Left renal pelvis (tissue), 4 donors: ENCODE measurements at places on chromosomes 5 and 9. TPM values are rescaled to one million over a fixed set of nuclear protein-coding genes. Genes with fewer than 3 reads are reported as not detected.

SOHLH1 gene
- polyA plus RNA-seq: not detected

PCA3 gene
- polyA plus RNA-seq: 0.19 TPM

FST gene
- 33.5 TPM for polyA plus RNA-seq

APC gene
- 33.6 TPM for polyA plus RNA-seq

SPATA31C1 gene
- 0.63 TPM for polyA plus RNA-seq

PCDHGB4 gene
- 5.9 TPM for polyA plus RNA-seq

SLC6A3 gene
- polyA plus RNA-seq: 0.72 TPM

SPEF2 gene
- polyA plus RNA-seq: 52.0 TPM

DNA sequence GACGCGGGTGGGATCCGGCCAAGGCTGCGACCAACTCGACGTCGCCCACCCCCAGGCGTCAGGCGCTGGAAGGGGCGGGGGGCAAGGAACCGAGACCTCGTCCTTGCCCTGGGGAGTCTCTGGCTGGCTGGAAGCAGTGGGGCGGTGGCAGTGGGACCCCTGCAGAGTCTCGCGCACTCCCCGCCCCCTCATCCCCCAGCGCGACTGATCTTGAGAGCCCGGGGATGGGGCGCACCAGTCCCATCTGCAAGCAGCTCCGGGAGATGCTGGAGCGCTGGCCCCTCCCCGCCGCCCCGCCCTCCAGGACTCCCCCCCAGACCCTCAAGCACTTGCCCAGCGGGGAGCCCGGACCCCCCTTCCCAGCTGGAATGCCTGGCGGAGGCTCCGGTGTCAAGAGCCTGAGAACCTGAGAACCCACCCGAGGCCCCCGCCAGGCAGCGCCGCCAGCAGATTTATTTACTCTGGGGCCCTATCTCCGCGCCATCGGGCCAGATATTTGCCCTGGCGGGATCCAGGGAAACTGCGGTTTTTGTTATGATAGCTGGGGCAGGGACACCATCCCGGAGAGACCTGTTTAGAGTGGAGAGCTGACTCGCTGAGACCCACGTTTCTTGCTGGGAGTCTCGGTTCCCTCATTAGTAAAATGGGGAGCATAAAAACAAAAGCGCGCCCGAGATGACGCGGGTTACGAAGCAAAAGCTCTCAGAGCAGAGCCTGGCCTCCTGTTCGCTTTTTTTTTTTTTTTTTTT lies 1.2 kb downstream of the PRRT1B start:
- DNase-seq: peak; percentile 65

DNA sequence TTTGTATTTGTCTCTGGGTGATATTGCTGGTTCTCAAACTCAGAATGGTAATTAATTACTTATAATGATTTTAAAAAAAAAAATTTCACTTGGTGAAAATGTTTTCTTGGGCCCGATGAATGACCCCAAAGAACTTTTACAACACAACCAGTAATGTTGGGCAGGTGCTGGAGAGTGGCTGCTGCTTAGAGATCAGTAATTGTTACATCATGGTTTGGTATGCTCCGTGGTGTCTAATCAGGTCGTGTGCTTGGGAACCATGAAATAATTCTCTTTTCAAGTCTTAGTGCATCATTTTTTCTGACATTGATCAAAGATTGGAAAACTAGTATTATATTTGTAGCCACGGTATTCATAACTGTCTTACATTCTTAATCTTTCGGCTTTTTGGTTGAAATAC lies 29.3 kb downstream of the PCBD2 start:
- no peak for DNase-seq

DNA sequence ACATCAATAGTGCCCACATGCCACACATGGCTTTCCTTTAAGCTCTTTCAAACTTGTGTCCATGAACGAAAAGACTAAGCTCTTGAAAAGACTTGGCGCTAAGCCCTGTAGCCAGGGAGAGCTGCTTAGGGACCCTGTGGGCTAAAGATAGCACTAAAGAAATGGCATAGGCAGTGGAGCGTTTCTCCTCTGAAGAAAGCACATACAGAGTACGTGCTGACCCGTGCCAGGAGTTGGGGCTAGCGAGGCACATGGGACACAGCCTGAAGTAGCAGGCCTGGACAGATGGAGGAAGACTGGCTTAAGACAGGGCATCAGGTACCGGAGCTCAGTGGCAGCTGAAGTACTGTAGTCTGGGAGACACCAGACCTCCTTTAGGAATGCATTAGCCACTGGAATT lies 39.7 kb downstream of the ADGRV1 start:
- DNase-seq: no peak

DNA sequence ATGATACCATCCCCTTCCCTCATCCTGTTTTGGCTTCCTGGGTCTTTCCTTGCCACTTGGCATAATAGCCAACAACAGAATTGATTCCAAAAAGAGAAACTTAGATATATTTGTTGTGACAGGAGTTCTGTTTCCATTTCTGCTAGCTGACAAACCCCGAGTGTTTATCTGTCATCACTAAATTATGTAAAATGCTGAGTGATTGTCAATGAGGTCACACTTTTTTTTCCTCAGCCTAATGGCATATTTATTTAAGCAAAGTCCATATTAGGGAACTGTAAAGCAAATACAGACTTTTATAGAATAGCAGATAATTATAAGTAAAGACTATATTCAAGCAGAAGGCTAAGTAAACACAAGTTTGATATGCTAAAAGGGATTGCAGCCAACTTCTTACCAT lies 64.0 kb downstream of the RGS7BP start:
- no peak for DNase-seq

DNA sequence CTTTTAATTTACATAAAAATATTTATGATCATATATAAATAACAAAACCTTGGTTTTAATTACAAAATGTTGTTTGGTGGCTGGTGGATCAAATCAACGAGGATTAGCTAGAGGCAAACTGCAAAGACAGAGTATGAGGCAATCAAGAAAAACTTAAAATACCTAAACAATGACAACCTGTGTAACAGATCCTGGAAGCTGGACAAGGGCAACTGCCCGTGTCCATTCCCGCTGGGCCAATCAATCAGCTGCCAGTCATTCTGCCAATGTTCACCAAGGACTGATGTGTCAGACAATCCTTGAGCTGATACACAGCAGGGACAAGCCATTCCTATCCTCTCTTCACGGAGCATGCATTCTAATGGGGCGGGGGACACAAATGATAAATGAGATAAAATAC lies 3.2 kb upstream of the TENT4A start:
- no peak for DNase-seq

DNA sequence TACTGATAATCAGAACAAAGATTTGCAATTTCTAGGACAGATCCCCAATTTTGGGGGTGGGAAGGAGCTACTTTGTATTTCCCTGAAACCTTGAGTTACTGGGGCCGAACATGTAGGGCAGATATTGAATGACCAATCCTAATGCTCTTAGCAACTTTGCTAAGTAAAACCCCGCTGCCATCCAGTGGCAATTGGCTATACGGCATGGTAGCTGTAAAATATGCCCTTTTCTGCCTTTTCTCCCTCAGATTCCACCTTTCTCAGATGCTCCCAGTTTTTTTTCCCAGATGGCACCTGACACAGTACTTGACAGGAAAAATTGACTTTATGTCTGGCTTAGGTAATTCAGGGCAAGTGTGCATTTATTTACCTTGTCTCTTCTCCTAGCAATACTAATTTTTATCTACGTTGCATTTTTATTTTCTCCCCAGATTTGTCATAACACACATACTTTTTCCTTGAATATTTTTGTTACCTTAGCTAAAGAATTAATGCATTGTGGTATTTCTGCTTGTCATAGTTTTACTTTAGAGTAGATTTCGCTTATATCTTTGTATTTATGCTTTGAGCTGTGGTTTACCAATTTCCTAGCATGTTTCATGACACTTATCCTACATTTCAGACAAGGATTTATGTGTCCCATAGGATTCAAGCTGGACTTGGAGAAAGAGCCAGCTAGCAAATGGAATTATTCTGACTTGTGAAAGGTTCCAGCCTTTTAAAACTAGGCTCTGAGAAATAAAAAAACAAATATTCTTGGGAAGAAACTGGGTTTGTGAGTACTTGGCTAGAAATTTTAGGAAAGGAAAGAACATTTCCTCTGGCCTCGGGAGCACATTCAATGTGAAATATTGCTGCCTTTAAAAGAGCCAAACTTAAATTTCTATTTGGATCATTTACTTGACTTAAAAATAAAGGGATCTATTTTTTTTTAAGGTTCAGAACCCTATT lies 37.4 kb downstream of the PIK3R1 start:
- DNase-seq: no peak

DNA sequence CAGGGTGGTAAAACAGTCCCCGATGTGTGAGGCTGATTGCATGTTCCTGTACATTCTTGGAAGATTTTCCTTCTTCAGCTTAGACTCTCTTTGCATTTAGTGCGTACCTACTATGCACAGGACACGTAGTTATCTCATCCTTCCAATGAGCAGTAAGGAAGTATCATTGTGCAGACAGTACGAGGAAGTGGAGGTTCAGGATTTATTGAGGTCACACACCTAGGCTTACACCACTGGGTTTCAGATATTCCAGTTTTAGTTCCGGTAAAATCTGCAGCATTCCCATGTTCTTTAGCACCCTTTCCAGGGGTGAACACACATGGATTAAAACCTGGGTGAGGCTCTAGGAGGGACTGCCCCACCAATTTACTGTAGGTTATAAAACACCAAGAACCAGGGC lies 238.7 kb downstream of the ZSWIM6 start:
- DNase-seq: no peak

DNA sequence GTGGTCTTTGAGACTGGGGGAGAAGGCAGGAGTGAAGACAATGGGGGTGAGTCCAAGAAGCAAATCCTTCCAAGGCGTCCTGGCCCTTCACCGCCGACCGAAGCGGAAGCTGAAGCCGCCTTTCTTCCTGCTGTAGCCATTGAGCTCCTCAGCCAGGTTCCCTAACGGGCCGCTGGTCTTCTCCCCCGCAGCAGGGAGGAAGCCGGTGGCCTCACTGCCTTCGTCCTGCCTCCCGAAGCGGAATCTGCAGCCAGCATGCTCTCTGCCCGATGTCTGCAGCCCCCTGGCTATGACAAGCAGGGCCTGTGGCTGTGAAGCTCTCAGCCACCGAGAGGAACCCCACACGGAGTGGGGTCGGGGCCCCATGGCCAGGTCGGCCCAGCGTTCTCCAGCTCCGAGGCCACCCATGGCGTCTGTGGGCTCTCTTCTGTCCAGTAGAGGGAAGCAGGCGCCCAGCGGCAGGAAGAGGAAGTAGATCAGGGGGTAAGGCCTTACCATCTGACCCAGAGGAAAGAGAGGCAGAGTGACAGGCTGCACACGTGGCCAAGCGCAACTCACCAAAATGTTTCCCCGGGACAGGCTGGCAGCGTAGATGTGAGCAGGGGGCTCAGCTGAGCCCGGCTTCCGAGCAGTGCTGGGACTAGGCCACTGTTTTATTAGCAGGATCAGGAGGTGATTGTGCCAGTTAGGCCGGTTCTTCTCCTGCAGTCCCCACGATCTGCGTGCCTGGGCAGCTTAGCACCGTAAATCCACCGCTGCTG lies 3.1 kb downstream of the QRFP start:
- peak; percentile 12 for DNase-seq

DNA sequence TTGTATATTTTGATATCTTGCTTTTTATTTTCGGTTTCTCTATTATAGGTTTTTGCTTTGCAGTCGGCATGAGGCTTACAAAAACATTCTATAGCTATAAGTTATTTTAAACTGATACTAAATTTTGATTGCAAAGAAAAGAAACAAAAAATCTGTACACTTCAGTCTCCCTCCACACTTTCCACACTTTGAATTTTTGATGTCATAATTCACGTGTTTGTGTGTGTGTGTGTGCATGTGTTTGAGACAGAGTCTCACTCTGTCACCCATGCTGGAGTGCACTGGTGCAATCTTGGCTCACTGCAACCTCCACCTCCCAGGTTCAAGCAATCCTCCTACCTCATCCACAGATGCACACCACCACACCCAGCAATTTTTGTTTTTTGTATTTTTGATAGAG lies 124.9 kb downstream of the MRPS30 start:
- no peak for DNase-seq

GRCh38 chr5:34510002-34510401 lies 146.1 kb upstream of the RAI14 start:
- DNase-seq: no peak

DNA sequence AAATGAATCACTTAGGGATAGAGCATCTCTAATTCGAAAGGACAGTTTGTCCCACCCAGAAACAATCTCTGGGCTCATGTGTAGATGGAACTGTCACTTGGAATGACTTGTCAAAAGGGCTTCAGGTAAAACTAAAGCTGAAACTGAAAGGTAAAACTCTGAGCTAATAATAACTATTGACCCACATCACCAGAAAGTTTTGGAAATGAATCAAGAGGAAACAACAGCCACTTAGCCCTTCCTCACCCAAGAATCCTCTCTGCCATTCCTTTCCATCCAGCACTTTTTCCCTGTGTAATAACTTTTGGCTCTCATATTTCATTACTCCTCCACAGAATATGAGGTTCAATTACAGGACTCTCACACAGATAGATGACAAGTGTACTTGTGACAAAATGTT lies 14.0 kb upstream of the GLRX start:
- no peak for DNase-seq

GRCh38 chr5:72363166-72363802 lies 43.1 kb downstream of the PTCD2 start:
- no peak for DNase-seq

- no peak for DNase-seq
Observed at GRCh38 chr5:126917918-126918614, 112.3 kb downstream of the MARCHF3 start.

- no peak for DNase-seq
Observed at GRCh38 chr9:115730845-115731244, 422.7 kb upstream of the PAPPA start.

DNA sequence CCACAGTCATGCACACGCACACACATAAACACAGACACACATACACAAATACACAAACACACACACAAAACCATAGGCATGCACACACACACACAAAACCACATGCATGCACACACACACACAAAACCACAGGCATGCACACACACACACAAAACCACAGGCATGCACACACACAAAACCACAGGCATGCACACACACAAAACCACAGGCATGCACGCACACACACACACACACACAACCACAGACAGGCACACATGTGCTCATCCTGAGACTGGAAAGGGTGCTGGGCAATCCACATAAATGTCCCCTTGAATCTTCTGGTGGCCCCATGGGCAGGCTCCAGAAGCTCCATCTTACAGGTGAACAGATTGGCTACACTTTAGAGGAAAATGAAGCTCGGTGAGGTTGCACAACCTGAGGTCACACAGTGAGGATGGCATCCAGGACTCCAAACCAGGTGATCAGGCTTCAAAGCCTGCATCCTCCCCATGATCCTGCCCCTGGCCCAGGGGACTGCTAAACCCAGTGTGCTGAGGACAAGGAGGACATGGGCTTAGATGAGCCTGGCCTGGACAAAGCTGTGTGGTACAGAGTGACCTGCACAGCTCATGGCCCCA lies 144.8 kb downstream of the GADD45G start:
- no peak for DNase-seq

- DNase-seq: no peak
Observed at GRCh38 chr9:14560194-14560593, 133.0 kb downstream of the ZDHHC21 start.

DNA sequence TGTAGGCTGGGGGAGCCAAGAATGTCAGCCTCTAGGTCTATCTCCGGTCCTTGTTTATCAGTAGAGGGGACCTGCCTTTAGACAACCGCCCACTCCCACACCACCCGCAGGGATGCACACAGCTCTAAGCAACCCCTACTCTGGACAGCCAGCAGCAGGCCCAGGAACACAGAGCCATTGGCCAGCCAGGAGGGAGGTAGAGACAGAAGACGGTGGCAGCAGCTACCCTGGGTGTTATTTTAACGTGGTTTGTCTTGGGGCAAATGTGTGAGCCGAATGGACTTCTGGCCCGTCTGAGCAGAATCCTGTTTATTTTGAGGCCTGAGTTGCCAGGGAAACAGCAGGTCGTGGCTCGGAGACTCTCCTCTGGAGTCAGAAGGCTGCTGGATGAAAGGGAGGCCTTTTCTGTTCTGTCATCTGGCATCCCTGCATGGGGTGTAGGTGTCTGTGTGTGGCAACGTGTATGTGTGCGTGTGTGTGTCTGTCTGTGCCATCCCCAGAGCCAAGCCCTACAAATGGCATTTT lies 382 bp upstream of the FGF1 start:
- no peak for DNase-seq
